ENCODE measurements at places on chromosomes 1 and 21.

GRCh38 chr21:44401386-44402160 lies 48.2 kb downstream of the TRPM2 start:
- DNase-seq, result peak; percentile 64

DNA sequence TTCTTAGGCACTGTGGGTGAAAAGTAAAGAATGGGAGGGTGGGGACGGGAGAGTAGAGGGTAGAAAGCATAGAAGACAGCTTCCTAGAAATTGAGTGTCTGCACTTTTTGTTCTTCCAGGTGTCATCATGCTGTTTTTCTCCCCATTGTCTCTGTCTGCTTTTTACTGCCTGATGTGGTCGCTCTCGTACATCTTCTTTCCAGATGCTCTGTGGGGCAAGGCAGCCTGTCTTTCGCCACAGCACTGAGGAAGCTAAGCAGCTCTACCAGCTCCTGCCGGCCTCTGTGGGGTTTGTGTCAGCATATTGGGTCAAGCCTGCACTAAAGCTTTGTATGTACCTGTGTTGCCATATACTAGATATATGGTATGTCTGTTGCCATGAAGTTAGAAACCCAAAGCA lies 13.2 kb downstream of the TMEM269 start:
- no peak for DNase-seq

- no peak for DNase-seq
These were observed 16.3 kb upstream of the ATP5PO start for GRCh38 chr21:33931799-33932390.

- no peak for DNase-seq
These were observed 859 bp downstream of the IFFO2 start for GRCh38 chr1:18955441-18956192.

- no peak for DNase-seq
These were observed 42.2 kb downstream of the CLDN14 start for GRCh38 chr21:36437745-36438128.

DNA sequence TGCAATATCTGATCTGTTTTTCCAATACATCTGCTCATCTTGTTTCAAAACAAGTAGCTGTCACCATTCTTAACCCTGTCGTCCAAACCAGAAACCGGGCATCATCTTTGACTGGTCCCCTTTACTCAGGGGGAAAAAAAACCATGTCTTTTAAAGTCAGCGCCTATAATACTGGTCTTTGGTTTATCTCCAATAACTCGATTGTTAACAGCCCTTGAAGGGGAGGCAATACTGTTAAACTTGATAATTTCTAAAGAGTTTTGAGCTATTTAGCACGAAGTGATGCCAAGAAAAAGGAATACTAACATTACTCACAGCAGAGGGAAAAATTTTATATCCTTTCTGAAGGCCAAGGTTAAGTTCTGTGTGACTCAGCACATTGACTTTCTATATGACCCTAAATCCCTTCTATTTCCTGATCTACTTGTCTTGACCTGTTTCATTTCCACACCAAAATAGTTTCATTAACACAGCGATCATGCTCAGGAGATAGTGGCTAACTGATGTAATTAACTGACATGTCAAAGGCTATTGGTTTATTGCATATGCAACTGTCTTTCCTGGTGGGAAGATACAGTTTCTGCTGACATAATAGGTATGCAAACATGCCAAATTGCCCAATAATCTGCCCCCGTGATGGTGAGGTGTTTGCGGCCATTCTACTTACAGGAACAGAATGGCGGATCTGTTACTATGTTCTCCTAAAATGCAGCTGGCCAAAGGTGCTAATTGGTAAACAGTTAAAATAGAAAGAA lies 59.1 kb downstream of the NFIA start:
- no peak for DNase-seq

- DNase-seq, result no peak
These were observed 723 bp downstream of the CDC42BPA start for GRCh38 chr1:227317523-227318015.

Data from vagina (tissue), 2 donors.